WTC11 (cell line): ENCODE measurements at places on chromosomes 3 and 15.
A peak's percentile ranks its signal among the peaks of the same experiment; 100 is the strongest.

DNA sequence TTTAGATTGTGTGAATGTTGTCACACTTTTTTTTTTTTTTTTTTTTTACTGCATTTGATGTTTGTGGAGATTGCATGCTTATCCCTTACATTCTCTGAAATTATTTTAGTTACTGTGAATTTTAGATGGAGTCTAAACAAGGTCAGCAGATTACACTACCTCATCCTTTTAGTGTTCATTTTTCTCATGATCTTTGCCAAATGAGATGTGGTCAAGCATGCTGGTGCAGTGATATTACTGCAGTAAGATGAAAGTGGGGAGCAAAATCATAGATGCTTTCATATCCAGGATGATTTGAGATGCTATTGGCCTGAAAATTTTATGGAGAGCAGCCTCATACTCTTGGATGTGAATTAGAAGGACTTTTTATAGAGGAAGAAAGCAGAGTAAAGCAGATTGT, 45.8 kb downstream of the SLC25A26 start:
- peaks cover 4% of the 10 kb centered on the region for H3K36me3 ChIP-seq
- peaks cover 7% of the 10 kb centered on the region; the same call in 1 of the 2 replicates for H3K4me1 ChIP-seq
- H3K27ac ChIP-seq = no peak overlapping the region
- no peak overlapping the region for H3K4me3 ChIP-seq

- H3K27ac ChIP-seq = no peak overlapping the region
- no peak overlapping the region for H3K4me3 ChIP-seq
- H3K36me3 ChIP-seq = peaks cover 10% of the 10 kb centered on the region
- H3K27me3 ChIP-seq = peaks cover 5% of the 10 kb centered on the region
Observed at GRCh38 chr3:43686700-43687498, 3.8 kb upstream of the ABHD5 start.

GRCh38 chr3:25041871-25042584, 386.0 kb upstream of the RARB start:
- no peaks in the 10 kb centered on the region for H3K27me3 ChIP-seq
- no peak overlapping the region for H3K27ac ChIP-seq
- no peak for DNase-seq
- no peaks in the 10 kb centered on the region for H3K36me3 ChIP-seq
- H3K4me3 ChIP-seq = no peak overlapping the region

DNA sequence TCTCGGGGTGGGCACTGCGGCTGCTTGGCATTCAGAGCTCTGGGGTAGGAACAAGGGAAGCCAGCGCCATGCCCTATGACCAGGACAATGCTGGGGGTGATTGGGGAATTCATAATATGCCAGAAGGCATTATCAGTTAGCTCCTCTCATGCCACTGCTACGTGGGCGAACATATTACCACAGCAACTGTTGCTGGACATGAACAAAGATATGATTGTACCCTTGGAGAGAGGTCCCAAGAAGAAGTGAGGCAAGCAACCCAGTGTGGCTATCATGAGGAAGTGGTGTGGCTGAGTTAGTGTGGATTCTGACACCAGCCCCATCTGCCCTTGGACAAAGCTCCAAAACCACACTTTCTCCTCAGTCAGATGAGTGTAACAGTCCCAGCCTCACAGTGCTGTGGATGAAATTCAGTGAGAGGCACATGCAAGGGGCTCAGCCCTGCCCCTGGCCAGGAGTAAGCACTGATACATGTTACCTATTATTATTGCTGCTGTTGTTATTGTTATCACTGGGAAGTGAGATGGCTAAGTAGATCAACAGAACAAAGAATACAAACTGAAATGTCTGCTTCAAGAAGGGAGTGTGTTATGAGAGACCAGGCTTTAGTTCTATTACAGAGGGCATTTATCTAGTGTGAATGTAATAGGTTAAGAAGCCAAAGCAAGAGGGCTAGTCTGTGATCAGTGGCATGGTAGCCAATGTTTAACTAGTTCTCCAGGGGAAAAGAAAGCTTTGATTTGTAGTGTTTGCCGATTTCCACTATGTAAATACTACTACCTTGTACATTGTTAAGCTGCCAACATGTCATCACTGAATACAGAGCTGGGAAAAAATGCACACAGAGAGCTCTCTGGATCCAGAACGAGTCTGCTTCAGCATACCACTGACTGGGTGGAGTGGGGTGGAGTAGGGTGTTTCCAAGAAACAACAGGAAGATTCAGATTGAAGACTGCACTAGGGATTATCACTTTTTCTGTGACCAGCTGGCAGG, 222.3 kb upstream of the EIF1B start:
- H3K4me1 ChIP-seq = peaks cover 5% of the 10 kb centered on the region
- H3K27me3 ChIP-seq = no peaks in the 10 kb centered on the region
- no peak overlapping the region for H3K4me3 ChIP-seq
- no peak overlapping the region for H3K27ac ChIP-seq

DNA sequence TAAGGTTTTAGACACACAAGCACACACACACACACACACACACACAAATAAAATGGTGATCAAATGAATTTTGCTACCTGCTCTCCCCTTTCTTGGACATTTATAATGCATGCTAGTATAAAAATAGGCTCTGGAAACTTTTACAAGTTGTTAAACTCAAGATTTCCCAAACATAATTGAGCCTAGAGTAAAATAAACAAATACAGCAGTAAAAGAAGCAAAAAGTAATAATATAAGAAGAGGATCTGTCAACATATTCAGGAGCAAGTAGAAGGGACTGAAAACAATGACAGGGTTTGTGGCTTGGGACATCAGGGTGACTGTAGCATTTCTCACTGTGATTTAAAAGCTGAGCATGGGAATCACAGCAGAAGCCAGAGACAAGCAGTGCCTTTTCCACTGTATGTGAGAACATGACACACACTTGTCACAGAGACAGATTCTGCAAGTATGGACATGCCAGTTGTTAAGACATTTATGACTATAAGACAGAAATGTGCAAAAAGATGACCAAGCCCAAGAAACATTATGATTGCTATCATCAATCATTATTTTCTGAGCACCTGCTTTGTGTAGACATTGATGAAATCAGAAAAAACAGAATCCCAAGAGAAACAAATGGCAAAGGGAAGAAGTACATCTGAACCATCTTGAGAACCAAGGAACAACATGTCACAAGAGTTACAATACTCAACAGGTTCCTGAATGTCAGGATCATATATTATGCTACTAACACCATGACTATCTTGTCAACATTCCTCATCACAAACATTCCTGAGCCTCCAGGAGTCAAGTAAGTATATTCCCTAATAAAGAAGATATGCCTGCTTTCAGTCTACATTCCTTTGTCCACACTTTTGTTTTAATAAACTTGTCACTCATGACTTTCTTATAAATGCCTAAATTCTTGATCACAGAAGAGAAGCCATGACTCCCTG, 7.1 kb downstream of the THRB start:
- no peaks in the 10 kb centered on the region for H3K36me3 ChIP-seq
- peaks cover 16% of the 10 kb centered on the region for H3K27me3 ChIP-seq
- peaks cover 12% of the 10 kb centered on the region for H3K4me1 ChIP-seq
- no peak overlapping the region for H3K4me3 ChIP-seq
- no peak for DNase-seq

DNA sequence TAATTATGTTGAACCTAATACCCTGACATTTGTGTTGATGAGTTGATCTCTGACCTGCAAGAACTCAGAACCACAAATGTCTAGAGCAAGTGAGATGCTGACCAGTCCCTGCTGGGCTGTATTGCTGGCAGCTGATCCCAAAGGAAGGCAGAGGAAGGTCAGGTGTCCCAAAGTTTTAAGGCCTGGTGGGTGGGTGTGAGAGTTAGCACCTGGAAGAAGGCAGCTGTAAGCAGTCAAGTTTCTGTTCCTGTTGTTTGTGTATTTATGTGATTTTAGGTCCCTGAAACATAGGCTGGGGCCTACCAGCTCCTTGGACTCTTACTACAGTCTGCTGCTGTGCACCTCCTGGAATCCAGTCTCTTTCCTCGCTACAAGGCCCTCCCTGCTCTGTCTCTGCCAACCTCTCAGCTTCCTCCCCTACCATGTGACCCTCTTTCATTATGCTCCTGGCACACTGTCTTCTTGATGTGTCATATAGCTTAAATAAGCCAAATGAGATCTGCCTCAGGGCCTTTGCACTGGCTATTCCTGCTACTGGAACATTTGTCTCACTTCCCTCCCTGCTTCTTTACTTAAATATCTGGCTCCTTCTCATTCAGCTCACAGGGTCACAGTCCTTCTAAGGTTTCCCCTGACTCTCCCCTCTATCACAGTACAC, 31.0 kb upstream of the ATOSA start:
- no peaks in the 10 kb centered on the region for H3K36me3 ChIP-seq
- no peaks in the 10 kb centered on the region; the same call in 1 of the 2 replicates for H3K27me3 ChIP-seq
- H3K4me3 ChIP-seq = peak overlapping the region; percentile 85
- H3K27ac ChIP-seq = 0 out of 2 replicates have a peak overlapping the region, but pooled peaks have one; percentile 10
- no peak for DNase-seq

DNA sequence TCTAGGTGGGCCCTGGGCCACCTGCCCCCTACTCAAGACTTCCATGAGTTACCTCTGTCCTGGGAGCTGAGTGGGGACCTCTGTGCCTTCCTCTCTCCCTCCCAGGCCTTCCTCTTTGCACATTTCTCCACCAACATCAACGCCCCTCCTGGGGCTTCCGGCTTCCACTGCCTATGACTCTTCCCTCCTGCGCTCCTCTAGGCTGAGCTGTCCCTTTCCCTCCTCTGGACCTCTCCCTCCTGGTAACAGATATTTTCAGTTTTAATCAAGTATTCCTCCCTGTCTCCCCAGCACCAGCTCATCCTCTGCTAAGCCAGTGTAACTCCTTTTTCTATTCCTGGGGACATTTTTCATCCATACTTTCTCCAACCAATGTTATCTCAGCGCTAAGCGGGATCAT, 160.4 kb downstream of the RAB11A start:
- H3K36me3 ChIP-seq = peaks cover 18% of the 10 kb centered on the region
- no peak overlapping the region for H3K27ac ChIP-seq
- DNase-seq = no peak
- H3K4me1 ChIP-seq = peaks cover 47% of the 10 kb centered on the region
- no peak overlapping the region for H3K4me3 ChIP-seq

DNA sequence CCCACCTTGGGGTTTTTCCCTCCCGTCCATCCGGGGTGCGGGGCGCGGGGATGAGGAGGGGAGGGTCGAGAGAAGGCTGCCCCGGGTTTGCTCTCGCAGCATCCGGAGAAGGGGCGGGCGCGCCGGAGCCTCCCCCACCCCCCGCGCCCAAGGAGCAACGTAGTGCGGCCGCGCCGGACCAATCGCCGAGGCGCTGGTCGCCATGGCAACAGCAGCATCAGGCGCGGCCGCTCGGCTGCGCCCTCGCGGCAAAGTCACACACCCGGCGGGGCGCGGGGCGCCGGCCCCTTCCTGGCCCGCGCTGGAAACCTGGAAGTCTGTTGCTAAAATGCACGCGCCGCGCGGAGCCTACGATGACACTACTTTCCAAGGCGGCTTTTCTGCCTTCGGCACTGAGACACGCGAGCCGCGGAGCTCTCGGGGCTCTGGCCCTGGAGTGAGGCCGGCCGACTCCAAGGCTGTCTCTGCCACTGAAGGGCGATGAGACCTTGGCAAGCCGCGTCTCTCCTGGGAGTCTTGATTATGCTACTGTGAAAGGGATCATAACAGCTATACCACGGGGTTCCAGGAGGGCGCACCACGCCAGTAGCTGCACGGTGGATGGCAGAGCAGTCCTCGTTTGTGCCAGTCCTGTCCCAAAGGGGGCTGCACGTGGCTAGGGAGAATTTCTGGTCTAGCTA, at the start of gene IQSEC1:
Gene IQSEC1 (minus strand): TSS at position 104 of the 680 bp plus-strand sequence. CDS start 415 bp downstream, outside the sequence.
- peak; percentile 80 for DNase-seq
- H3K36me3 ChIP-seq = no peaks in the 10 kb centered on the region
- H3K27me3 ChIP-seq = peaks cover 33% of the 10 kb centered on the region

DNA sequence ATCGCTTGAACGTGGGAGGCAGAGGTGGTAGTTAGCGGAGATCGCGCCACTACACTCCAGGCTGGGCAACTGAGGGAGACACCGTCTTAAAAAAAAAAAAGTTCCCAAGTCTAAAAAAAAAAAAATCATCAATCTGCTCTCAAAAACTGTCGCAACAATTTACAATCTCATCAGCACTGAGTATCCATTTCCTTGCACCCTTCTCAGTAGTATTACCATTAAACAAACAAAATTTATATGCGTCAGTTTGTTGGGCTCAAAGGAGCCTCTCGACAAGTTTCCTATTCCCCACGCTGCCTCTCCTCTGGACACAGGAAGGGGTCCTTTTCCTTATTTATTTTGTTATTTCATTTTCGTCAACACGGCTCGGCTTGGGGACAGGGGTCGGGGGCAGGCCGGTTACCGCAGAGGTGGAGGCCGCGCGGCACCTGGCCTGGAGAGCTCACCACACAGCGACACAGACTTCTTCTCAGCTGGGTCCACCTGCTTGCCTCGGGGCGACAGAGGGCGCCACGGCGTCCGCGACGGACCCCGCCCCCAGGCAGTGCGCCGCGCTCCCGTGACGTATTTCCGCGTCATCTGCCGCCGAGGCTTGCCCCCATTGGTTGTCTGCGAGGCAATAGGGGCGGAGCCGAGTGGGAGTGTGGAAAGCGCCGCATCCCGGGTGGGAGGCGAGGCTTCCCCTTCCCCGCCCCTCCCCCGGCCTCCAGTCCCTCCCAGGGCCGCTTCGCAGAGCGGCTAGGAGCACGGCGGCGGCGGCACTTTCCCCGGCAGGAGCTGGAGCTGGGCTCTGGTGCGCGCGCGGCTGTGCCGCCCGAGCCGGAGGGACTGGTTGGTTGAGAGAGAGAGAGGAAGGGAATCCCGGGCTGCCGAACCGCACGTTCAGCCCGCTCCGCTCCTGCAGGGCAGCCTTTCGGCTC, at the start of gene MAP2K1:
Gene MAP2K1 (plus strand): TSS at position 709 of the 920 bp plus-strand sequence. CDS start 436 bp downstream, outside the sequence.
- peaks cover 40% of the 10 kb centered on the region for H3K4me1 ChIP-seq
- H3K4me3 ChIP-seq = peak within 1 kb of the TSS; percentile 96
- peaks cover 3% of the 10 kb centered on the region; the same call in 1 of the 2 replicates for H3K27me3 ChIP-seq
- DNase-seq = peak; percentile 96
- H3K36me3 ChIP-seq = peaks cover 15% of the 10 kb centered on the region
- peak within 1 kb of the TSS; percentile 100 for H3K27ac ChIP-seq

- DNase-seq = no peak
- no peak overlapping the region for H3K4me3 ChIP-seq
- no peaks in the 10 kb centered on the region for H3K36me3 ChIP-seq
- H3K27ac ChIP-seq = no peak overlapping the region; the same call in 1 of the 2 replicates
- H3K27me3 ChIP-seq = no peaks in the 10 kb centered on the region
- 0 out of 2 replicates have a peak, but pooled peaks cover 3% of the 10 kb centered on the region for H3K4me1 ChIP-seq
Observed at GRCh38 chr3:103786296-103786695, 1351.5 kb downstream of the ZPLD1 start.

- no peak overlapping the region for H3K27ac ChIP-seq
- no peak for DNase-seq
- no peaks in the 10 kb centered on the region for H3K27me3 ChIP-seq
- H3K4me3 ChIP-seq = no peak overlapping the region
- H3K36me3 ChIP-seq = peaks cover 47% of the 10 kb centered on the region
Observed at GRCh38 chr3:149011676-149012075, 20.3 kb downstream of the GYG1 start.

- no peak overlapping the region for H3K27ac ChIP-seq
- H3K4me1 ChIP-seq = peaks cover 28% of the 10 kb centered on the region
- no peak overlapping the region for H3K4me3 ChIP-seq
- no peak for DNase-seq
Observed at GRCh38 chr3:160886421-160886820, 130.4 kb downstream of the PPM1L start.

DNA sequence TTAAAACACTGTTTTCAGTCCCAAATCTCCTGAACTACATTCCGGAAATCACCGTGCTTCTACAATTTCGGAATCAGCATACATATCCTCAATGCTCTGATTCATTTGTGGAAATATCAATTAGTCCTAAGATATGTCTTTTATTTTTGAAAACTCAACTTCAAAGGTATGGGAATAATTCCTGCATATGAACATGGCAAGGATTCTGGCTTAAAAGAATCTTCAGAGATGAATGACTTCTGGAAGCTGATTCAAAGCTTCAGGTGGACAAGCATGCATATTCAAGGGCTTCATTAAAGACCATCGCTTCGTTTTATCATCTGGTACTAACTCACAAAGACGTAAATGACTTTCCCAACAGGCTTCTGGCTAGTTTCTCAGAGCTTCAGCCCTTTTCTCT, 246.0 kb upstream of the LRRN1 start:
- H3K36me3 ChIP-seq = peaks cover 15% of the 10 kb centered on the region
- no peak overlapping the region for H3K27ac ChIP-seq
- H3K4me1 ChIP-seq = no peaks in the 10 kb centered on the region
- no peak overlapping the region for H3K4me3 ChIP-seq
- H3K27me3 ChIP-seq = no peaks in the 10 kb centered on the region; the same call in 1 of the 2 replicates
- DNase-seq = no peak
